ENCODE measurements at places on chromosomes 5 and 9. TPM values are rescaled to one million over a fixed set of nuclear protein-coding genes. Genes with fewer than 3 reads are reported as not detected.

TEX48 gene
- not detected for total RNA-seq

RRAGA gene
- 59.1 TPM for total RNA-seq

EGFL7 gene
- total RNA-seq, result 120 TPM

SLC45A2 gene
- 0.82 TPM for total RNA-seq

OMD gene
- 26.5 TPM for total RNA-seq

DNA sequence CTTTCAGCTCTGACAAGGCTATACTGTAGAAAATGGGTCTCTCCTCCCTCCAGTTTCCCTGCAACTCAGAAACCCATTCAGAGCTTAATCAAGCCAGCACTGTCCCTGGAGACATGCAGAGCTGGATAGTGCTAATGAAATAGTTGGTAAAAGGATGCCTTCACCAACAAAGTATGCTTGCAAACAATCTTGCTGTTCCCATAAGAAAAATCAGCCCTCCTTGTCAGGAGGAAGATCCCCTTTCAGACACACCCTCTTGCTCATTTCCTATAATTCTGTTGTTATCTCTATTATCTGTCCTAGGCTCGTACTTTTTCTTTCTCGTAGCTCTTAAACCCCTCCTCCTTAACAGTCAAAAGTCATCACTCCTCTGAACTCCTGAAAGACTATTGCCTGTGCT lies 9.9 kb upstream of the OSMR start:
- DNase-seq, result no peak

- peak; percentile 36 for DNase-seq
Observed at GRCh38 chr5:2898661-2899060, 147.2 kb upstream of the IRX2 start.

DNA sequence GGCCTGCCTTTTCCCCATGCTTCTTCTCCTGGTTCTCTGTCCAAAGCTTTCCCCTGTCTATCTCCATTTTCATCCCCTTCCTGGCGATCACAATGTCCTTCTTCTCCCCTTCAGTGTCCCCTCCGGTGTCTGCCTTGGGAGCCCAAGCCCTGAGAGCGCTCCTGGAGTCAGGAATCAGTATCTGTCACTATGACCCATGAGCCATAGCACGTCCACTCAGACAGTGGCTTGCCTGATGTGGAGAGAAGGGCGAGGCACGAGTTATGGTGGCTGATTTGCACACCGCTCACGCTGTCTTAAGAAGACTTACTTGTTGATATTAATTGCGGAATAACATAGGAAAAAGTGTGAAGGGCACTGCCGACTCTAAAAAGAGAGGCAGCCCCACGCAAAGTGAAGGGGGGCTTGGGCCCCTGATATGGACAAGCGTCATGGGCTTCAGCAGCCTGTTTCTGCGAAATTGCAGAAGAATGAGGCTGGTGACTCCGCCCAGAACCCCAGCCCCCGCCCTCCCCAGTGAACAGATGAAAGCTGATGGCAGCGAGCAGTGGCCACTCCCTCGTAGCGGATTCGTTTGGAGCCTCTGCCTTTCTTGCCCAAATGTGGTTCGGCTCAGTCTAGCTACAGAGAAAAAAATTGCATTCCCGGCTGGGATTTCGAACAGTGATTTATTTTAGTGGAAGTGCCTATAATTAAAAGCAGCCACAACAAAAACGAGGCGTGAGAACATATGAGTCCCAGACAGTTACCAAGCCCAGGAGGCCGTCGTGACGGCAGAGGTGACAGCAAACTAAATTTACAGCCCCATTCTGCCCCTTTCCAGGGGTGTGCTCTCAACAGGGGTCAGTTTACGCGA lies 149.8 kb downstream of the ICE1 start:
- no peak for DNase-seq

DNA sequence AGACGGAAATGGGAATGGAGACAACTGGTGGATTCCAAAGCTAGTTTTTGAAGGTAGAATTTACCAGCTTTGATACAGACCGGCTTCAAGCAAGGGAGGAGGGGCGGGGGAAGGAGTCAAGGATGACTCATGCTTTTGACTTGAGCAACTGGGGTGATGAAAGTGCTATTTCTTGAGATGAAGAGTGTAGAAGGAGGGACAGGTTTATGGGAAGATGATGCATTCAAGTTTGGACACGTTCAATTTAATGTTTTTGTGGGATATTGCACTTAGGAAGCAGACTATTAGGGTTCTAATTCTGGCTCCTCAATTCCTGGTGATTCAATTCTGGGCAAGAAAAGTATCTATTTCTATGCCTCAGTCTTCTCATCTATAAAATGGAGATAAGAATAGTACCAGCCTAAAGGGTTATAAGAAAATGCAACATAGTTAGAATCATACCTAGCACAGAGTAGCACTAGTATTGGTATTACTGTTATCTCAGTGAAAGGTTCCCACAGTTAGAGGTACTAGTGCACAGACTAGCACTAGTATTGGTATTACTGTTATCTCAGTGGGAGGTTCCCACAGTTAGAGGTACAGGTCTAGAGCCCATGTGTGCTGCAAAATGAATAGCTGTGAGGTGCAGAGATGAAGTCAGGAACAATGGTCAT lies 4.6 kb downstream of the NIPAL4 start:
- peak; percentile 77 for DNase-seq

GRCh38 chr5:177133853-177134696 lies 502 bp downstream of the NSD1 start:
- no peak for DNase-seq

DNA sequence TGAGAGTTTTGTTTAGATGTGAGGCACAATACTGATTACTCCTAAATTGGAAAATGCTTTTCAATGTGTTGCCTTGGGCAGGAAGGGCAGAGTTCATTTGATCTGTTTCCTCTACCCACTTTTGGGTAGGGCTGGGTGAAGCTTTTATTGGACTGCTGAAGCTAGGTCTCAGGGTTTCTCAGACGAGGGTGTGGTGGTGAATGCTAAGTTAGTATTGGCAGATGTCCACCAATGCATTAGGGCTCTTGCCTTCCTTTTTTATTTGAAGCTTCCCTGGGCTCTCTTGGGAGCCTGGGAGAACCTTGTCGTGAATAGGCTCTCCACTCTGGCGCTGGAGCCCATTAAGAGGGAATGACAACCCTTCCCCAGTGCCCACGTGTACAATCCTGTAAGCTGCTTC lies 23.1 kb downstream of the SPTAN1 start:
- no peak for DNase-seq

GRCh38 chr5:32542216-32543059 lies 42.9 kb upstream of the SUB1 start:
- DNase-seq, result no peak

GRCh38 chr5:168073991-168074800 lies 217.2 kb upstream of the WWC1 start:
- DNase-seq, result no peak

DNA sequence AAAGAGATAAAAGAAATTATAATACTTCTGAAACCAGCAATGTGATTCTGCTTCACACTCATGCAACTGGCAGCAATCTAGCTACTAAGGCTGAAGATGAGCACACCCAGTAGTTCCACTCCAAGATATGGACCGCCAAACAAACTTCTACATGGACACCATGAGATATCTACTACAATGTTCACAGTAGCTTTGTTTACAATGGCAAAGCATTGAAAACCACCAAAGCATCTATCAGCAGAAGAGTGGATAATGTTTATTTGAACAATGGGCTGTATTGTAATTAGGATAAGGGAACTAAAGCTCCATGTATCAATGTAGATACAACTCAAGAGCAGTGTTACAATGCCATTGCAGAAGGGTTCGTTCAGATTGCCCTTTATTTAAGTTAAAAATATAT lies 91.2 kb upstream of the ERBIN start:
- no peak for DNase-seq

DNA sequence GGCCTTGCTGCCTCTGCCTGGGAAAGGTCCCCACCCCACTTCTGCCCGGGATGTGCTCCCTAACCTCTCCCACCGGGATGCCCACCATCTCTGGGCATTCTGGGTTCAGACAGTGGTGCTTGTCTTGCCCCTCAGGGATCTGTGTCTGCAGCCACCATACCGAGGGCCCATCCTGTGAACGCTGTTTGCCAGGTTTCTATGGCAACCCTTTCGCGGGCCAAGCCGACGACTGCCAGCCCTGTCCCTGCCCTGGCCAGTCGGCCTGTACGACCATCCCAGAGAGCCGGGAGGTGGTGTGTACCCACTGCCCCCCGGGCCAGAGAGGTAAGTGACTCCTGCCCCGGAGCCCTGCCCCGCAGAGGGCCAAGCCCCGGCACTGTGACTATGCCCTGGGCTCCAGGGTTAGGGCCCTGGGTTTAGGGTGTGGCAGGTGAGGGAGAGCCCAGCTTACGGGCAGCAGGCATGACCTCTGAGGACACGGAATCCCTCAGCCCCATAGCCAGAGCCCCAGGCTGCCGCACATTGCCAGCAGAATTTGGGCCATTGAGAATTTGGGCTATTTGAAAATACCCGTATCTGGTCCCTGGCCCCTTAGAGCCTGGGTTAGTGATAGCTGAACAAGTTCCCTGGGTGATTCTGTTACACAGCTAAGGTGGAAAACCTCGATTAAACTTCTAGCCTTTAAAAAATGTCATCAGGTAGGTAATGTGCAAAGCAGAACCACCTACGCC lies 35.3 kb upstream of the AIF1L start:
- no peak for DNase-seq

DNA sequence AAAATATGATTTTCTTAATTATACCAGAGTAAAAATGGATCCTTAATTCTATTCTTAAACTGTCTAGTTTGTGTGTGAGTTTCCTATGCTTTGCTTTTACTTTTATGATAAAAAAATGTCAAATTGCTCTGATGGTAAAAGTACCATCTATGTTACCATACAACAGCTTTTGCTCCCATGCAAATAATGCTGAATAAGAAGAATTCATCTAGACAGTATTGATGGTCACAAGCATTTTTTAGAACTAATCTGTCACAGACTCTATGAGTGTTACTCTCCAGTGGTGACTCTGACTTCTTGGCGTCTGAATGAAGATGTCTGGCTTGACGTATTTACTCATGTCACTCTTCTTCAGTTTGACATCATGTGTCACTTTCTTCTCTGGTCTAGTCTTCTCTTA lies 608.1 kb upstream of the RORB start:
- DNase-seq, result no peak

DNA sequence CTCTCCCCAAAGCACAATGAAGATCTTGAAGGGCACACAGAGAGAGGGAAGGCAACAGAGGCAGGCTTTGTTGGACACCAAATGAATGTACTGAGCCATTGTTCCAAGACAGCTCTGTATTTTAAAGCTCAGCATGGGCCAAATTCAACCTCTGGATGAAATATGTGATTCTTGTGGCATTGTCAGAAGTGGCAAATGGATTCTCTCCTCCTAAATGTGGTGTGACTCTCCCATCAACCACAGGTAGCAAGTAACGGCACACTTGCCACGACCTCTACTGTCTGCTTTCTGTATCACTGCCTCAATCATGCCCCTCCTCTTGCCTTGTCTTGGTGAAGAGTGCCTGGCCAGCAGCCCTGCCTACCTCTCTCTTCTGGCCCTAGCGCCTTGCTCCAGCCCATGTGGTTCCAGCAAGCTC lies 6.1 kb upstream of the MOB3B start:
- no peak for DNase-seq

GRCh38 chr5:161676103-161676502 lies 9.4 kb upstream of the GABRA6 start:
- DNase-seq, result no peak

DNA sequence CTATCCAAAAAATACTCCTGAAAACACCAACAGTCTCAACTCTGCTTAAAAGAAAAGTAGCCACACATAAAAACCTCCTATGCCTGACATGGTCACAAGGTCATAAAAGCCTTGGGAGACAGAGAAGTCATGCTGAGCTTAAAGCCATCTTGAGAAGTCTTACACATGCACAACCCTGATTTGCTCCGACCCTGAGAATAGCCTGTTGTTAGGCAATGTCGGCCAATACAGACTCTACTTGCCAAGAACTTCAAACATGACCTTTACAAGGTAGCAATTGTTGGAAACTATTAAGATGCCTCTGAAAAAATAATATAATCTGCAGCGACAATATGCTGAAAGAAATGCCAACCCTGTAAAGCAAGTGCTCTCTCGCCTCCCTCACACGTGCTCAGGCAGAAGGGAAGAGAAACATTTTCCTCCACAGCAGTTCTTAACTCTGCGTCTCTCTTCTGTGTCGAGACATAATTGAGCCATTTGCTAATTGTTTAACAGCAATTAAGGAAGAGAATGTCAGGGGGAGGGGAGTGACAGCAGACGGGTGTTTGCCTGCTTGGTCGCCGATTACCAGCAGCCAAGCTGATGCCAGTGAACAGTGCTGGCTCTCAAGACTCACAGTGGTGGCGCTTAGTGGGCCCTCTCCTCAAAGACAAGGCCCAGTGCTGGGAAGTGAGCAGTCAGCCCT lies 393.6 kb downstream of the SPOCK1 start:
- no peak for DNase-seq

GRCh38 chr5:67077296-67077695 lies 119.3 kb downstream of the CD180 start:
- DNase-seq, result no peak

GRCh38 chr5:74544811-74545210 lies 95.7 kb downstream of the ENC1 start:
- no peak for DNase-seq

- no peak for DNase-seq
Observed at GRCh38 chr5:158824241-158824882, 275.4 kb downstream of the EBF1 start.

GRCh38 chr9:14650596-14650995 lies 42.6 kb downstream of the ZDHHC21 start:
- DNase-seq, result no peak

DNA sequence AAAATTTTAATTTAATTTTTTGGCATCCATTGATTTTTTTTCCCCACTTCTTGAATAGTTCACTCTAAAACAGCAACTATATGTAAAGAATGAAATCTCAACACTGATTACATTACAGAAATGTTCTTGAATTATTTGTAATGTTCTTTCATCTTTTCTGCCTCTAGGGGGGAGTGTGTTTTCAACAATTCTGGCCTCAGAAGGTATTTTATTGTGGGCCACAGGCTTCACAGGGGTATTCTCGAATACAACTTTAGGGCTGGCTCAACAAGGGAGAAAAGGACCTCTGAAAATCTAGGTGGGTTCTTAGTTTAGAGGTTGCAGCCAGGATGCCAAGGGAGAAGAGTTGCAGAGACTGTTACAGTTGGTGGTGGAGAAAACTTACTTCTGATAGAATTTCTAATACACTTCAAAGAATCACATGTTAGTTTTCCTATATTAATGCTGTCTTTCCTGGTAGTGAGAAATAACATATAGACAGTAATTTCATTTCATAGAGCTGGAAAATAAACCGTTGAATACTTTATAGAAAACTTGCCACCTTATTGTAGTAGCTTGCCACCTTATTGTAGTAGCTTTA lies 3.6 kb upstream of the NPR3 start:
- no peak for DNase-seq

DNA sequence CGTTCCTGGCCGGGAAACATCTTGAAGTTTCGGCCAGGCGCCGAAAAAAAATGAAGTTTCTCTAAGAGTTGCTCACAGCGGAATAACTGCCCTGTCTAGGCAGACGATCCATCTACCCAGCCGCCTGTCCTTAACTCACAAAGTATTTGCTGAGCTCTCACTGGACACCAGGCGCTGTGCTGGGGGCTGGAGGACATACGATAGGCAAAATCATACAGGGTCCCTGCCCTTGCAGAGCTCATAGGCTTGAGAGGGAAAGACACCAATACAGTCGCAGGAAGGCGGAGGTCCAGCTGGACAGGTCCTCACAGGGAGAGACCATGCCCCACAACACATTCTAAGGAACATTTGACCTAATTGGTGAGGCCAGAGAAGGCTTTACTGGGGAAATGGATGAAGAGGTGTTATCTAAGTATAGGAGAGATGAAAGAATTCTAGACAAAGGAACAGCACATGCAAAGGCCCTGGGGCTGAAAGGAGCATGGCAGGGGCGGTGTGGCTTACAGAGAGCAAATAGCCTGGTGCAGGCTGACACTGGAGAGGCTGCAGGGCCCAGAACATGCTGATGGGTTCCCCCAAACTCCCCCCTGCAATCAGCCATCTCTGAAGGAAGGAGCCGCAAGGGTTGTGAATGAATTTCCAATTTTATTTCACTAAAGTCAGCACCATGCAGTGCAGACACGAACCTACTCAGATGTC lies 2.0 kb upstream of the MXD3 start:
- no peak for DNase-seq
